ENCODE measurements at places on chromosomes 13 and 19.

- DNase-seq, result no peak
Measured at GRCh38 chr19:4870025-4870700, 2.7 kb upstream of the PLIN3 start.

GRCh38 chr19:42150364-42150763 lies 18.1 kb upstream of the POU2F2 start:
- DNase-seq, result no peak

GRCh38 chr13:54637366-54637765 lies 1608.8 kb downstream of the OLFM4 start:
- no peak for DNase-seq

DNA sequence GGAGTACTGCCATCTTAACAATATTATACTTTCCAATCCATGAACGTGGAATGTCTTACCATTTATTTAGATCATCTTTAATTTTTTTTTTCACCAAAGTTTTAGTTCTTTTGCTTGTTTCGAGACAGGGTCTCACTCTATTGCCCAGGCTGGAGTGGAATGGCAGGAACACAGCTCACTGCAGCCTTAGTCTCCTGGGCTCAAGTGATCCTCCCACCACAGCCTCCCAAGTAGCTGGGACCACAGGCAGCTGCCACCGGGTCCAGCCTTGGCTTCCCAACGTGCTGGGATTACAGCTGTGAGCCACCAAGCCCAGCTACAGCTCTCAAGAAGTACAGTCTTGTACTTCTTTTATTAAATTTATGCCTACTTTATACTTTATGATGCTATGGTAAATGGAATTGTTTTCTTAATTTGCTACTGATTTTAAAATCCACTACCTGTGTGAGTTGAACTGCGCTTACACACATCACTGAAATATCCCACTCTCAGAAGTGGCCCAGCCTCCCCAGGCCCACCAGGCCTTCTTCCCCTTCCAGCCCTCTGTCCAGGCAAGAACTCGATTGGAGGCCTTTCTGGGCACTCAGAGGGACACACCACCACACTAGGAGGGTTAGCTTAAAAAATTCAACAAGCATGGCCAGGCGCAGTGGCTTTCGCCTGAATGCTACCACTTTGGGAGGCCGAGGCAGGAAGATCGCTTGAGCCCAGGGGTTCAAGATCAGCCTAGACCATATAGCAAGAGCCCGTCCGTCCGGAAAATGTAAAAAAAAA lies 1.0 kb upstream of the PGLS start:
- DNase-seq, result no peak

GRCh38 chr19:6017576-6017975 lies 39.6 kb upstream of the RANBP3 start:
- DNase-seq, result no peak

- DNase-seq, result peak; percentile 10
Measured at GRCh38 chr19:34171539-34171876, 796 bp upstream of the LSM14A start.

DNA sequence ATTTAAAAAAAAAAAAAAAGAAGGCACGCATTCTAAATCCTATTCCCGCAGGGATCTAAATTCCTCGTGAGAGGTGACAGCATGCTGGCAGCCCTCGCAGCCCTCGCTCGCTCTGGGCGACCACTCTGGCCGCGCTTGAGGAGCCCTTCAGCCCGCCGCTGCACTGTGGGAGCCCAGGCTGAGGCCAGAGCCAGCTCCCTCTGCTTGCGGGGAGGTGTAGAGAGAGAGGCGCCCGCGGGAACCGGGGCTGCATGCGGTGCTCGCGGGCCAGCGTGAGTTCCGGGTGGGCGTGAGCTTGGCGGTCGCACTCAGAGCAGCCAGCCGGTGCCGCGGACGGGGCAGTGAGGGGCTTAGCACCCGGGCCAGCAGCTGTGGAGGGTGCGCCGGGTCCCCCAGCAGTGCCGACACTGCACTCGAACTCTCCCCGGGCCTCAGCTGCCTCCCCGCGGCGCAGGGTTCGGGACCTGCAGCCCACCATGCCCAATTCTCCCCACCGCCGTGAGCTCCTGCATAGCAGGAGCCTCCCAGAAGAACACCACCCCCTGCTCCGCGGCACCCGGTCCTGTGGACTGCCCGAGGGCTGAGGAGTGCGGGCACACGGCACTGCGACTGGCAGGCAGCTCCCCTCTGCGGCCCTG lies 553.9 kb downstream of the LMO7 start:
- no peak for DNase-seq

GRCh38 chr13:28346154-28346553 lies 148.8 kb downstream of the FLT1 start:
- no peak for DNase-seq

GRCh38 chr13:98910501-98910951 lies 67.3 kb downstream of the DOCK9 start:
- peak; percentile 9 for DNase-seq

GRCh38 chr19:47094557-47095475 lies 18.8 kb downstream of the ZC3H4 start:
- DNase-seq, result no peak

DNA sequence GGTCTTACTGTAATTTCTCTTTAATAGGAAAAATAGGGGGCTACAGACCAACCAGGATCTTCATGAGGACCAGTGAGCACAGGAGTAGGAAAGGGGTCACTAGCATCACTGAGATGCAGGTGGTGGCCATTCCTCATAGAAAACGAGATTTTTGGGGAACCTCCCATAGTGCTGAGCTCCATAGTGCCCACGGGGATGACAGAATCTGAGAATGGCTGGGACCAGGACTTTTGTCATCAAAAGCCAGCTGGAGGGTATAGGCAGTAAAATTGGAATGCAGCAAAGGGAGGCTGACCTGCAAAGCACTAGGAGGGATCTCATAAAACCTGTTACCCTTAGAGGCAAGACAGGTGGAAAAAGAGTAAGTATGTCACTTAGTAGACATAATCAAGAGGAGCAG lies 28.4 kb upstream of the CEACAM21 start:
- DNase-seq, result no peak

- no peak for DNase-seq
Measured at GRCh38 chr19:41449865-41450178, 6.9 kb downstream of the ERICH4 start.

DNA sequence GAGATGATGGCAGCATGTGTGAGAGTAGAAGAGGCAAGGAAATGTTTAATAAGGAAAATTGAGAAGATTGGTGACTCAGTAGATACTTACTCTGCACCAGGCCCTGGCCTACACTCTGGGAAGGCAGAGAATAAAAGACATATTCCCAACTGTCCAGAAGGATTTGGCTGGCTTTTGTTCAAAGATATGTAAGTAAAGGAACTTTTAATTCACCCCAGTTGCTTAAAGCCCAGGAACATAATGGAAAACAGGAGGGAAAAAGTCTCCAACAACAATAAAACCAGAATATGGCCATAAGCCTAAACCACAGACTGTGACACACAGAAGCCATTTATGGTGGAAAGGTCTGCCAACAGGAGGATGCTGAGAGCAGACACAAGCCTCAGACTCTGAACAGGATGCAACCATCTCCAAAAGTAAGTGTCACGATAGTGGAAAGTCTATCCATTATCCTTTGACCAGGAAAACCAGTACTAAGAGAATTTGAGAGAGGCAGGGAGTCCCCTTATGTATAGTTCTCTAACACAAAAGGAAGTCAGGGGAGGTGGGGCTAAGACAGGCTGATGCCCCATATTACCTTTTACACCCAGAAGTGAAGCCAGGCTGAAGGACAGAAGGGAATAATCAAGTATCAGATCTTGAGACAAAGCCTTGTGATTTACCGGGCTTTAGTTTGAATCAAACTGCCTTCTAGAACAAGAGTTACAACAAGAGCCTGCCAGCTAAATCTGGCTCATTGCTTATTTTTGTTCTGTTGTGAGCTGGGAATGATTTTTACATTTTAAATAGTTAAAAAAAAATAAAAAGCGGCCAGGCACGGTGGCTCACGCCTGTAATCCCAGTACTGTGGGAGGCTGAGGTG lies 169.5 kb upstream of the STARD13 start:
- no peak for DNase-seq

- no peak for DNase-seq
Measured at GRCh38 chr19:49463960-49464740, 9.9 kb upstream of the FLT3LG start.

DNA sequence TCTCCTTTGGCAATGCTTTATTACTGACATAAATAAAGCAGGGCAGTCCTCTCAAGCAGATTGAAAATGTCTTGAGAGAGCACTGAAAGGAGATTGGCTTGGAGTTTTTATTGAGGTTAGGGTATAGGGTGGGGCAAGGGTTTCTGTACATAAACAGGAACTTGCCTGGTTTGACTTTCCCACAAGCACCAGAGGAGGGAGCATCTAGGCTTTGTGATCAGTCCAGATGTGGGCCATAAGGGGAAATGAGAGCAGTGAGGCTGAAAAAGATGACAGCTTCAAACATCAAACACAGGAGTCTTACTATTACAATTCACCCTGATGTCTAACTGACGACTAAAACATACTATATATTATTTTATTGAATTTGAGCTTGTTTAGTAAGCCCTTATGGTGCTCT lies 260.9 kb downstream of the MTUS2 start:
- no peak for DNase-seq

DNA sequence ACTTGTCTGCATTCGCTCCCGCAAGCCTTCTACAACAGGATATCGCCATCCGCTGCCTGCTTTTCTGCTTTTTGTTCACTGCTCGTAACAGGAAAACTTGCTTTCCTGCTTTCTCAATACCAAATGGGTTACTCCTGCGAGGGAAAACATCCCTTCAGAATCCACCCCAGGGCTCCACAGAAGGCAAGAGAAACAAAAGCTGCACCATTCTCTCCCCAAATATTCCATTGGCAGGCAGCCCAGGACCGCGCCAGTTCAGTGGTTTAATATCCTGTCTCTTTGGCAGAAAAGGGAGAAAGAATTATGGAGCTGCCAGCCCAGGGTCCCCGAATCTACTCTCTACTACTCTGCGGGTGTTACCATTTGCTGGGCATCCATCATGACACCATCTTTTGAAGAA lies 84.7 kb upstream of the DOCK9 start:
- no peak for DNase-seq

- no peak for DNase-seq
Measured at GRCh38 chr13:58883405-58883804, 1251.9 kb downstream of the PCDH17 start.

GRCh38 chr19:4030981-4031380 lies 23.4 kb downstream of the PIAS4 start:
- no peak for DNase-seq

- no peak for DNase-seq
Measured at GRCh38 chr19:32682317-32682716, 6.7 kb downstream of the RGS9BP start.

DNA sequence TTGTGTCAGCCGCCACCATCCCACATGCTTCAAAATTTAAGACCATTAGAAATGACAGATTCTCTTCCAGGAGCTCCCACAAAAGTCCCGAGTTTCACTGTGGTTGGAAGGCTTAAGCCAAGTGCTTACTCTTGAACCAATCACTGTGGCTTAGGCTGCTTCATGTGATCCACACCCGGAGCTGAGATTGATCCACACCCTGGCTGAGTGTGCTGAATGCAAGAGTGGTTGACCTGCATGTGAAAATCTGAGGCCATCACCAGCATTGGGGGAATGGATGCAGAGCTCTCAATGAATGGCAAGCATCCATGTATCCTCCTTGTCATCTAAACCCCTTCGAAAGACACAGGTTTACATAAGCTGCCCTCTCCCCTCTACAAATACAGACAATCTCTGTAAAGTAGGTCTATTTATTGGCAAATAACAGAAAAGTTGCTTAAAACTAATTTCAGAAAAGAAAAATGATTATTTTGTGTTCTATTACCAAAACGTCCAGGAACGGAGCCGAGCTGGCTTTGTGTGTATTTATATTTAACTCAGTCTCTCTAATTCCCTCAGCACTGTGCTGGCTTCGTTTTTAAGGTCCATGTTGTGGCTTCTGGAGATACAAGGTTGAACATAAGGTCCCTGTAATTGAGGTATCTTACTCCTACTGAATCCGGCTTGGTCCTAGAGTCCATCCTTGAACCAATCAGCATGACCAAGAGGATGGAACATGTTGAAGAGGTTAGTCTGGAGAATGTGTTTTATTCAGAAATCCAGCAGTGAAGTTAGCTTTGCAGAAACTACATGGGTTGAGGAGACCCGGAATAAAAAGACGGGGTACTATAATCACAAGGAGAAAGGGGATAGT lies 332.4 kb downstream of the LIG4 start:
- no peak for DNase-seq

- DNase-seq, result no peak
Measured at GRCh38 chr13:48731001-48731658, 77.4 kb downstream of the CYSLTR2 start.

DNA sequence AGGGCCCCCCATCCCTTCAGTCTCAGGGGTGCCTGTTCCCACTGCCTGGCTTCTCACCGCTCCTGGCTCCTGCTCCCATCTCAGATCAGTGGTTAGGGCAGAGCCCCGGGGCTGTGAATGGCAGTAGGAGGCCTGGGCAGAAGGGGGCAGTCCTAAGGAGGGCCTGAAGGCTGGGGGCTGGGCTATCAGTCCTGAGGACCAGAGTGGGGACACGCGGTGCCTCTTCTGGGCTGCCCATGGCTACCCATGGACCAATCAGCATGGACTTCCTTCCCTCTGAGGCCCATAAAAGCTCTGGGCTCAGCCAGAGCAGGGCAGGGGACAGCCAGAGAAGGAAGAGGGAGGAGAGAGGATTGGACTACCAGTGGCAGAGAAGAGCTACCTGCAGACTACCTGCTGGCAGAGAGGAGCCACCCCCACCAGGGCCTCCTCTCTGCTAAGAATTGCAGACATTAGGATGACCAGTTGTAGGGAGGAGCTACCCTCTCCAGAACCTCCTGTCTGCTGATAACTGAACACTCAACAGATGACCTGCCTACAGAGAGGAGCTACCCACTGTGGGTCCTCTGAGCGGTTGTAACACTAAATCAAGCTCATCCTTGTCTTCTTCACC lies 12.1 kb upstream of the UBE2S start:
- no peak for DNase-seq

DNA sequence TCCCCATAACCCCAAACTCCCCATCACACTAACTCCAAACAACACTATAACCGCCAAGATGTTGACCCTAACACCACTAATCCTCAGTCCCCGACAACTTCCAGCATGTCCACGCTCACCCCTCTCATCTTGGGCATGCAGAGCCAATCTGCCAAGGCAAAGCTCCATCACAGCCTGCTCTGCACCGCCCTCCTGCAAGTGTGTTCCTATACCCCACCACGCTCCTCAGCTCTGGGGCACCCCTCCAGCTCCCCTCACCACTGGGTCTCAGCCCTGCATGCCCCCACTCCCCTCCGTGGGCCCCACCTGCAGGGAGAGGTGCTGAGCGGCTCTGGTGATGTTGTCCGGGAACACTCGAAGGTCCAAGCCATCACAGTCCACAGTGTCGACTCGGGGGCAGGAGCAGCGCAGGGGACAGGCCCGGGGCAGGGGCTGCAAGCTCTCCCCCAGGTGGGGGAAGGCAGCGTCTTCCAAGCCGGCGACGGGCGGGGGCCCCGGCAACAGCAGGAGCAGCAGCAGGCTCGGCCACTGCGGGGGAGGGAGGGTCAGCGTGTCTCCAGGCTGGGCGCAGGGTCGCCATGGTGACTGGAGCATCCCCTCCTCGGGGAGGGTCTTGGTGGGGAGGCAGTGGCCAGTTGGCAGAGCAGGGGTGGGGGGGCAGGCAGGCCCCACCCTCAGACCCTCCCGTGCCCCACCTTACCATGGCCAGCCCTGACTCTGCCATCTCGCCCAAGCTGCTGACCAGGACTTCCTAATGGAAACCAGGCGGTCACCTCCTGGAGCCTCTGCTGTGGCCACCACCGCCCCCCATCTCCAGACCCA lies 527 bp downstream of the PODNL1 start:
- DNase-seq, result no peak
